ENCODE measurements at places on chromosomes 12 and 14.

DNA sequence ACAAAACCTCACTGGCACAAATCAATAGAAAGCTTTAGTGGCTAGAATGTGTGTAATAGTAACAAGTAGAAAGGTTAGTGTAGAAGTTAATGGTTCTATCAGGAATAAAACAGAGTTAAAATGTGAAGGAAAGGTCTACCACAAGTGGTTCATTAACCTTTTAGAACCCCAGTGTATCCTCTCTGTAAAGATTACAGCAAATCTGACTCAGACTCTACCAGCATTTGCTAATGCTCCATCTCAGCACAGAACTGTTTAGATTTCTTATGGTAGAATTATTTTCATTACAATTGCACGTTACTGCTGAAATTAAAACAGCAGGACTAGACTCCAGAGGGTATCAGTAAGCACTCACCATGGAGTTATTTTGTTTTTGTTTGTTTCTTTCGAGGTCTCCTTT is 609.0 kb upstream of the LMO3 start:
- DNase-seq = no peak

DNA sequence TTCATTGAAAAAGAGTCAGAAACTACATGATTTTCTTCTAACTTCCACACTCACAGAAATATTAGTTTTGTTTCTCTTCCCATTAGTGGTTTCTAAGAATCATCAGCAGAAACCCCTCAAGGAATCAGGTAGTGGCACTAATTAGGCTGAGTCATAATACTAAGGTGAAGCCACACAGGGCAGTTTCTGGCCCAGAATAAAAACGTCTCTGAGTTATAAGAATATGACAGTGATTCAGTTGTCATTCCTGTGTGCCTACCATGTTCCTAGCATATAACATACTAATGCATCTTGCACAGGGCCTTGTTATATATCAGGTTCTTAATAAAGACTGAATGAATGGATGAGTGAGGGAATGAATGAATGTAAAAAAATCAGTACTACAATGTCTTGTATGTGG is 206.0 kb upstream of the PLEKHG7 start:
- no peak for DNase-seq

DNA sequence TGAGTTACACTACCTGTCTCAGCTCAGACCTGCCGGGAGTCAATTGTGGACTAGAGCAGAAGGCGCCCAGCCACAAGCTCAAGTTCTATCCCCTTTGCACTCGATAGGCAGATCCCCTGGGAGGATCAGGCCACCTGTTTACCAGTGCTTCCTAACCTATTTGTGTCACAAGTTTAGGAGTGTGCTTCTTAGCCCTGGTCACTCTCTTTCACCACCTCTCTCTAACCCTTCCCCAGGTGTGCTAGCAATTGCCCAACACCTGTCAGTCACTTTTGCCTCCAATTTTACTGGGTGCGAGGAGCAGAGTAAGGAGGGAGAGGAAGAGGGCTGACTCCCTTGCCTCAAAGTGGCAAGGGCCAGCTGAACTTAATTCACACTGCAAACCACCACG is 745 bp upstream of the NAA30 start:
- no peak for DNase-seq

- DNase-seq = no peak
Measured at GRCh38 chr12:109760930-109761921, 47.6 kb downstream of the FAM222A start.

- no peak for DNase-seq
Measured at GRCh38 chr14:39766397-39767000, 334.3 kb upstream of the FBXO33 start.

DNA sequence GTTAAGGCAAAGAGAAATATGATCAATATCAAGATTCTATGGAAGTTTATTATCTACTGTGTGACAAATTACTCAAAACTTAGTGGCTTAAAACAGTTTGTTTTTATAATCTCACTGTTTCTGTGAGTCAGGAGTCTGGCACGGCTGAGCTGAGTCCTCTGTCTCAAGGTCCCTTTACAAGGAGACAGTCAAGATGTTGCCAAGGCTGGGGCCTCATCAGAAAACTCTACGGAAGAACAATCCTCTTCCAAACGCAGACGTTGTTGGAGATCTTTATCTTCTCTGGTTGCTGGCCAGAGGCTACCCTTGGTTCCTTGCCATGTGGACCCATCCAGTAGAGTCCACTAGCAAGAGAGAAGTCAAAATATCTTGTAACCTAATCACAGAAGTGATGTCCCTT is 100.6 kb upstream of the CCND2 start:
- DNase-seq = no peak

DNA sequence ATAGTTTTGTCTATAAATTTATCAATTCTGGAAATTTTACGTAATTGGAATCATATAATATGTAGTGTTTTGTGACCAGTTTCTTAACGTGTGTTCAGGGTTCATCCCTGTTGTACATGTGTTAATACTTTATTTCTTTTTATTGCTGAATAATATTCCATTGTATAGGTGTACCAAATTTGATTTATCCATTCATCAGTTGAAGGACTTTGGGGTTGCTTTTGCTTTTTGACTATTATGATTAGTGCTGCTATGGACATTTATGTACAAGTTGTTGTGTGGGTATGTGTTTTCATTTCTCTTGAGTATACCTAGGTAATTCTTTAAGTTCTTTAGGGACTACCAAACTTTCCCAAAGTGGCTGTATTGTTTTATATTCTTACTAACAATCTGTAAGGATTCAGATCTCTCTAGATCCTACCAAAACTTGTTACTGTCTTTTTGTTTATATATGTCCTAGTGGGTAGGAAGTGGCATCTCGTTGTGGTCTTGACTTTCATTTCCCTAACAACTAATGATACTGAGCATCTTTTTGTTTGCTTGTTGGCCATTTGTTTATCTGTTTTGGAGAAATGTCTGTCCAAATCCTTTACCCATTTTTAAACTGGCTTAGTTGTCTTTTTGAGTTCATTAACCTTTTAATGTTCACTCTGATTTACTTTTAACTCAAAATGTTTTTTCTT is 14.9 kb downstream of the VRK1 start:
- no peak for DNase-seq

DNA sequence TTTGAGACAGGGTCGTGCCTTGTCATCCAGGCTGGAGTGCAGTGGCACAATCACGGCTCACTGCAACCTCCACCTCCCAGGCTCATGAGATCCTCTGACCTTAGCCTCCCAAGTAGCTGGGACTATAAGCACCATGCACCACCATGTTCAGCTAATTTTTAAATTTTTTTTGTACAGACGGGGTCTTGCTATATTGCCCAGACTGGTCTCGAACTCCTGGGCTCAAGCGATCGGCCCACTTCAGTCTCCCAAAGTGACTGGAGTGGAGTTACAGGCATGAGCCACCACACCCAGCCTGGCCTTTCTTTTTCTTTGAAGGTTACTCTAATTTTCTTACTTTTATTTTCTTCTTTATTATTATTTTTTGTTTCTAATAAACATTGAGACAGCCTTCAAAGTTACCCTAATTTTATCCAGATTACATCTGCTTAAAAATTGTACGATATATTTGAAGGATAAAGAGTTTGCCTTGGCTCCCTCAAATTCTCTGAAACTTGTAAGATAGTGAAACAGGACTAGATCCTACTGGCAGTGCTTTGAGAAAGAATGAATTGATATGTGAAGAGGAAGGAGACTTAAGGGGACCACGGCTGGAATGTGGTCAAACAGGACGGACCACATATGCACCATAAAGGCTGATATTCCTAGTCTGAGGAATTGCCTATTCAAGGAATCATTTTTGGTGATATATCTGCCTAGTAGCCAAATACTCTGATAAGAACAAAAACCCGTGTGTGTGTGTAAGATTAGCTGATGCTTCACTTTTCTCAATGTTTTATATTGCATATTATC is 14.1 kb upstream of the SINHCAF start:
- no peak for DNase-seq

- no peak for DNase-seq
Measured at GRCh38 chr14:89466944-89467343, 49.9 kb upstream of the FOXN3 start.

- no peak for DNase-seq
Measured at GRCh38 chr14:67502867-67503266, 14.3 kb upstream of the TMEM229B start.

DNA sequence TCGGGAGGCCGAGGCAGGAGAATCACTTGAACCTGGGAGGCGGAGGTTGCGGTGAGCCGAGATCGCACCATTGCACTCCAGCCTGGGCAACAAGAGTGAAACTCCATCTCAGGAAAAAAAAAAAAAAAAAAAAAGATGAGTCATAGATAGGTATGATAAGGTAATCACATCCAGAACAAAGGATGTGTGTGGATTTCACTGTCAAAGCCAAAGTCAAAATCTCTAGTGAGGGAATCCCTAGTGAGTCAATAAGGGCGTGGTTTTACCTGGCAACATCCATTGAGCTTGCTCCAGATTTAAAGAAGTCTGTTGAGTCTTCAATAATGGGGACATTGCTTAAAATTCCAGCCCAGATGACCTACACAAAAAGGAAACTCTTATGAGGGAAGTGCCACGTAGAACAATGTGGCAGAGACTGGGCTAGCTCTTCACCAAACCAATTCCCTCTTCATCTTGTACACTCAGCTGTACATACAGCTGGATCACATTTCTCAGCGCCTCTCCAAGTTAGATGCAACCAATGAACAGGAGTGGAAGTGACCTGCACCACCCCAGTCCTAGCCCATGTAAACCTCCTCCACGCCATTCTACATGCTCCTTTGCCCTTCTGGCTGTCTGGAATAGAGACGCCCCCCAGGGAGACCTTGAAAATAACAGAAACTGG is 23.4 kb downstream of the ALDH1L2 start:
- DNase-seq = no peak

GRCh38 chr14:65948302-65948701 is 535.8 kb downstream of the FUT8 start:
- no peak for DNase-seq

GRCh38 chr12:113403435-113404415 is at the start of gene SDS:
Gene SDS (minus strand): TSS chr12:113403887. CDS start chr12:113399708, 4,179 bp downstream.
- DNase-seq = no peak

- no peak for DNase-seq
Measured at GRCh38 chr12:94616203-94616729, 34.1 kb downstream of the TMCC3 start.

GRCh38 chr14:69004731-69005431 is 25.8 kb upstream of the ACTN1 start:
- no peak for DNase-seq

DNA sequence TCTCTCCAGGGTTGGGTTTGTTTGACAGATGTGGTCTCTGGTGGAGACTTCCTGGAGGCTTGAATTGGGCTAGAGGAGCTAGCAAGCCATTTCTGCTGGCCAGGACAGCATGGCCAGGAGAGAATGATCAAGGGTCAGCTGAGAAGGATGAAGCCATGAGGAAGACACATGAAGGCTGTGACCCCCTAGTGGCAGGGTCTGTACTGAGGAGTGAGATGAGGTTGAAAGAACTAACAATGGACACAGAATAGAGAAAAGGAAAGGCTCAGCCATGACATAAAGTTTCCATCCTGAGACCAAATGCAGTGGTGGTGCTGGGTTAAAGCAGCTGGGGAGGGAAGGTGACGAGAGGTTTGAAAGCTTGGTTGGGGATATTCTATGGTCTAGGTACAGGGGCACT is 89.9 kb downstream of the NT5DC3 start:
- DNase-seq = no peak

DNA sequence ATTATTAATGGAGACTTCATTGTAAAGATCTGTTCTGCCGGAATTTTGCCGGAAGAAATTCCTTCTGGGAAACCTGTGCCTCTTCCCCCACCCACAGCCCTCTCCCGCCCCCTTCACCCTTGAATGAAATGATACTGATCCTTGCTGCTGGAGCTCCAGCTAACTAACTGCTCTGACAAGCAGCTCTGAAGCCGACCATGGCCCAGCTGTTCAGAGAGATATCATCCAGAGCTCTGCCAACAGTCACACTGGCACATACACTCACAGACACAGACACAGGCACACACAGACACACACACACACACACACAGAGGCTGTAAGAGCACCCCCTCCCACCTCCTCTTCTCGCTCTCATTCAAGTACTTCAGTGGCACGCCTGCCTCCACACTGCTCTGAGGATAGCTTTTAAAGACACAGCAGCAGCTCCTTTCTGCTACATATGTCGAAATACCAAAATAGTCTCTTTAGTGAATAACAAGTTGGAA is 88.6 kb downstream of the R3HDM2 start:
- no peak for DNase-seq

GRCh38 chr14:75452900-75453816 is 25.3 kb downstream of the JDP2 start:
- DNase-seq = no peak

DNA sequence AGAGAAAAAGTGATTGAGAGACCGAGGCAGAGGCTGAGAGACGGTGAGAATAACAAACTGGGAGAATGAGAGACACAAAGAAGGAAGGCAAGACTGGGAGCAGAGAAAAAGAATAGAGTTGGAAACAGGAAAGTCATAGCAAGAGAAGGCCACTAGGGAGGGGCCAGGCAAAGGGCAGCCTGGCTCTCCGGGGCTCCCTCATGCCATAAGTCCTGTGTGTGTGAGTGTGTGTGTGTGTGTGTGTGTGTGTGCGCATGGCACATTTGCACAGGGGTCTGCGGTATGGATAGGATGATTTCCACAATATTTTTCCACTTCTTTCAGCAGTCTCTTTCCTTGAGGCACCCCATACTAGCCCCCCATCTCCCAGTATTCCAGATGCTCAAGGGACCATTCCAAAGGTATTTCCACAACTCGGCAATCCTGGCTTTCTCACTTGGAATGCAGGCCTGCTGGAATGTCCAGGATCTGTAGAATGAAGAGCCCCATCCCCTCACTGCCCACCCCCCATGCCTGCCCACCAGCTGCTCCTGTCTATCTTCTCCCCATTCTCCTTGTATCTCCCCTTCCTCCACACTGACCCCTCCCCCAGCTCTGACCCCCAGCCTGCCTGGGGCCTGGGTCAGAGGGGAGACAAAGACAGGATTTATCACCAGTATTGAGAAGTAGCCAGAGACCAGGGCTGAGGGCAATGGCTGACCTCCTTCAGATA is 9.0 kb downstream of the GPR84 start:
- no peak for DNase-seq

GRCh38 chr12:770479-770878 is 18.1 kb downstream of the WNK1 start:
- no peak for DNase-seq

- no peak for DNase-seq
Measured at GRCh38 chr14:38502239-38502638, 246.3 kb upstream of the CLEC14A start.

GRCh38 chr12:109309381-109310246 is 530 bp upstream of the FOXN4 start:
- DNase-seq = no peak

- DNase-seq = no peak
Measured at GRCh38 chr14:61703342-61704129, 8.2 kb downstream of the HIF1A start.
